Endodermal cell (in vitro differentiated cells): ENCODE measurements at places on chromosomes 4 and X.

DNA sequence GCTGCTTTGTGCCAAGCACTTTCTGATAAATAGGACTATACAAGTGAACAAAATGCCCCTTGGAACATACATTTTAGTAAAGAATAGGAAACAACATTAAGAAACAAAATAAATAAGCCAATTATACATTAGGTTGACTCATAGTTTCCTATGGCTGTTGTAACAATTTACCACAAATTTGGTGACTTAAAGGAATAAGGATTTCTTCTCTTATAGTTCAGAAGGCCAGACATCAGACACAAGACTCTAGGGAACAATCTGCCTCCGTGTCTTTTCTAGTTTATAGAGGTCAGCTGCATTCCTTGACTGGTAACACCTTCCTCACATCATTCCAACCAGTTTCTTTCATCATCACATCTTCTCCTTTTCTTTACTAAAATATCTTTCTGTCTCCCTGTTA is 235.9 kb upstream of the PCDH18 start:
- DNase-seq = no peak

DNA sequence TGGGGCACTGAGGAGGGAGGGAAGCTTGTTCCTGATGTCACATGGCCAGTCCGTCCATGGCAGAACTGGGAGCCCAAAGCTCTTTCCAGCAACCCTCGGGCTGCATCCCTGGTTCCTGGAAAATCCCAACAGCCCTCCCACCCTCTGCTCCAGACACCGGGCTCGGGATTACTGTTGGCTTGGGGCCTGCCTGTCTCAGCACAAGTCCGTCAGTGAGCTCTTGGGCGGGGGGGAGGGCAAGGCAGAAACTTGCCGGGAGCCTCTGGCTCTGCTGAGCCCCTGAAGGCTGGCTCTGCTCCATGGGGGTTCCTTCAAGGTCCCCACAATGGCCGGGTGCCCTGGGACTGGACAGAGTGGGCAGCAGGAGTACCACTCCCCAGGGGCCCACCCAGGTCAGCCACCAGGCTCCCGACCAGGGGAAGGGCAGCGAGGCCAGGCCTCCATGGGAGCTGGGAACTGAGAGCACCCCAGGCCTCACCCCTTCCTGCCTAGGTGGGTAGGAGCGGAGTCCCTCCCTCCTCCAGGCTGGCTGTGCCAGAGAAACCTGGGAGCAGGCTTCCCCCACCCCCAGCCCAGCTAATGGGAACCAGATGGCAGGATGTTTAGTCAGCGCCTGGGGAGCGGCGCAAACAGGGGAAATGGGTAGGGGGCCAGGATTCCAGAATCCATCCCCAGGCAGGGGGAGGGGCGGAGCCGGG is 6.4 kb upstream of the HAUS7 start:
- no peak for DNase-seq

GRCh38 chr4:149752729-149753128 is 62.9 kb downstream of the IQCM start:
- no peak for DNase-seq

- no peak for DNase-seq
Measured at GRCh38 chr4:22668301-22668700, 24.4 kb upstream of the GBA3 start.

DNA sequence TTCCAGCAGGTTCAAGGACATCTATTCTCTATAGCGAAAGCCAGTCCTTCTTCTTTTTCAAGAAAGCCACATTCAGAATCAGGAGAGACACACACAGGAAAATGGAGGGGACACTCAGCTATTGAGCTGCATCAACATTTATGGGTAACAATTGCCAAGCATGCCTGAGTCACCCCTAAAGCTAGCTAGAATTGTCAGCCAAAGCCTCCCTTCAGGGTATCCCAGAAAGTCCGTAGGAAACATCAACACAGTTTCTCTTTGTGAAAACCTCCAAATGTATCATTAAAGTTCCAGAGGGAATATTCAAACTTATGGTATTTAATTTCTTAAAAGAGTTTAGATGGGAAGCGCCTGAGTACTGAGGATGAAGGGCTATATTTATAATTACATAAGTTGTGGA is 331.1 kb upstream of the SLC7A11 start:
- no peak for DNase-seq

DNA sequence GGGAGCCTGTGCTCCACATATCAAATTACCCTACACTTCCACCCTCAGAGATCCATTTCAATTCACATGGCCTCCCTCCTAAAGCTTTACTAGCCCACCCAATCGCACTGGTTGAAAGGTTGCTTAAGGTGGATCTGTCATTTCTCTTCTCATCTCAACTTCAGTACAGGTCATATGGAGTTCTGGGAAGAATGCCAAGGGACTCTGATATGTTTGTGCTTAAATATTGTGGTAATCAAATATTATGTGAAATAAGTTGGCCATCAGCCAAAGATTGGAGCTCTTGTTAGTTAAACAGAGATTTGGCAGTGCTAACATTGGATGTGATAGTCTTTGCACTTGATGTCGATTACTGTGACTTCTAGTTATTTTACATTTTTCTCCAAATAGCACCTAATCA is 20.5 kb downstream of the SEPTIN6 start:
- DNase-seq = no peak

DNA sequence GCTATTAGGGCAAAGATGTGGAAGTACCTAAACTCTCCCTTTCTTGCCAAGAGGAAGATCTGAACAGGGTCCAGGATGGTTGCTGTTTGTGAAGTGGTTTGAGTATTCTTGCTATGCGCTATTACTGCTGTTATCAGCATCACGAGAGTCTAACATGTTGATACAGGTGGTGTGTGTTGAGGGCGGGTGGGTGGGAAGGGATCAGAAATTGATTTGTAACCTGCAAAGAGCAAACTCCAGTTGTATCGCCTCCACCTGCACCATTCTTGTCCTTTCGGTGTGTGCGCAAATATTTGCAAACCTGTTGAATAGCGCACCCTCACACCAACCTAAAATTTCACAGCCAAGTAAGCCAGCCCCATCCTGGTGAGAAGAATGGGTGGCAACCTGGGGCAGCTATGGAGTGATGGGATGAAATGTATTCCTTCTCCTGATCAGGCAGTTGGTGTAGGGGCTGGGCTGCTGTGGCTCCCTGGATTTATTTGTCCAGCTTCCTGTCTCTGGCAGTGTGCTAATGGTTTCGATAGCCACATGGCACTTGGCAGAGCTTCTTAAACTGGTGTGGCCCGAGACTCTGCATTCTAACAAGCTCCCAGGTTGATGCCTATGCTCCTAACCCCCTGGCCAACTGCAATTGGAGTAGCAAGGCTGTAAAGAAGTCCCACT is 102.6 kb upstream of the SCML1 start:
- DNase-seq = no peak

- DNase-seq = no peak
Measured at GRCh38 chrX:92230628-92231027, 451.5 kb downstream of the PCDH11X start.

DNA sequence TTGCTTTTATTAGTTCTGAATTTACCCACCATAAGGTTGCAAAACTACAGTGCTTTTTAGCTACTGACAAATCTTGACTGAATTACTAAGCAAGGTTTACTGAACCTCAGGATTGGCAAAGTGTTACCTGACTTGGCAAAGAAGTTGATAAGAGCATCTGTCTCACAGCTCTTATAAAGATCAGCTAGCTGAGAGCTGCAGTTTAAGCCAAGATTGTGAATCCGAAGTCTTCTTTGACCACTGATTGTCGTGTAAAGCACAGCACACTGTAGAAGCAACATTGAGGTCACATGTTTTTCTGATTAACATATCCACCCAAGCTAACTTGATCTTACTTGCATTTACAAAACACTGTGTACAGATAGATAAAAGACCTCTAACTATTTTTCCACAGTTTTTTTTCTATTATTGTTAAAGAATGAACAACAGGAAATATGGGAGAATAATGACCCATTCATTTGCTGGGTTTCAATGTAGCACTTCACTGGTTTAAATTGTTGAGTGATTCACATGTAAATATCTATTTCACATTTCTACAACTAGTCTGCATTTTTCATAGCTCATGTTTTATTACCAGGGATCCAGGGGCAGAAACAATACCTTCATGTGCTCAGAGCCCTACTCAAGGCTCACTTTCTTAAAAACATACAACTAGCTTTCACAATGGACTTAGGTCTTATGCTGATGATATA is 54.0 kb downstream of the METTL14 start:
- no peak for DNase-seq

- no peak for DNase-seq
Measured at GRCh38 chrX:12722314-12722713, 68.9 kb upstream of the PRPS2 start.

GRCh38 chr4:87489678-87490077 is 39.5 kb downstream of the SPARCL1 start:
- DNase-seq = no peak

- DNase-seq = no peak
Measured at GRCh38 chr4:113636877-113637276, 124.7 kb downstream of the CAMK2D start.

GRCh38 chrX:49120091-49120490 is 3.4 kb downstream of the GPKOW start:
- no peak for DNase-seq

GRCh38 chrX:154775419-154776349 is 13.0 kb downstream of the DKC1 start:
- DNase-seq = no peak

GRCh38 chr4:66130042-66130441 is 459.8 kb upstream of the EPHA5 start:
- no peak for DNase-seq

GRCh38 chr4:163598489-163598888 is 104.0 kb downstream of the TMA16 start:
- DNase-seq = no peak

DNA sequence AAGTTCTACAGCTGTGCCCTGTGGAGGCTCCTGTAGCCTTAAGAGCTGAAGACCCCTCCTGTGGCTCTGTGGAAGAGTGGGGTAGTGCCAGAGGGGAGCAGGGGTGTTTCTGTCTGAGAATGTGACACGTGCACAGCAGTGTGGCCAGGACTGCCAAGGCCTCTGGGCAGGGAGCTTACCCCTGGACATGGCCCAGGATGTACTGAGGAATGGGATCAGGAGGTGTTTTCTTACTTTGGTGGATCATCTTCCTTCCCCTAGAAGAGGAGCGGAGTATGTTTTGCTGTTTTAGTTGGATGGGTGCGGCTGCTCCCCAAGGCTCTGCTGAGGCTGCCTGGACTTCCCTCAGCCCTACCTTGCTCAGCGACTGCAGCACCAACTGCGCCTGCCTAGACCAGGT is 342.6 kb downstream of the ARHGAP10 start:
- DNase-seq = no peak

- DNase-seq = no peak
Measured at GRCh38 chrX:34884817-34885216, 57.8 kb upstream of the FAM47B start.

- DNase-seq = no peak
Measured at GRCh38 chr4:78742300-78742699, 33.9 kb upstream of the BMP2K start.

- DNase-seq = no peak
Measured at GRCh38 chrX:13685126-13685763, 3.7 kb upstream of the RAB9A start.

DNA sequence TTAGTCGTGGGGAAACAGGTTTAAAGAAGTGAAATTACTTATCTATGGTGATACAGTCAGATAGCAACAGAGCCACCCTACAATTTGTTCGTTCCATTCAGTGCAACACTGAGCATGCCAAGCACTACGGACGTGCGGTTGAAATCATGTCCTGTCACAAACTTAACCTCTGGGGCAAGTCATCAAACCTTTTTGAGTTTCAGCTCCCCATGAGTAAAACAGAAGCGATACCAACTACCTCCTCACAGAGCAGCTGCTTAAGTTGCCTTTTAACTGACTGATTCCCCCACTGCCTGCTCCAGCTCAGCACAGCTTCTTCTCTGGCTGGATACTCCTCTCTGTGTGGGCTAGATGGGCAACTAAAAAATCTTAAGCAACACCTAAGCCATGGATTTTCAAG is 36.0 kb downstream of the LHFPL1 start:
- no peak for DNase-seq

DNA sequence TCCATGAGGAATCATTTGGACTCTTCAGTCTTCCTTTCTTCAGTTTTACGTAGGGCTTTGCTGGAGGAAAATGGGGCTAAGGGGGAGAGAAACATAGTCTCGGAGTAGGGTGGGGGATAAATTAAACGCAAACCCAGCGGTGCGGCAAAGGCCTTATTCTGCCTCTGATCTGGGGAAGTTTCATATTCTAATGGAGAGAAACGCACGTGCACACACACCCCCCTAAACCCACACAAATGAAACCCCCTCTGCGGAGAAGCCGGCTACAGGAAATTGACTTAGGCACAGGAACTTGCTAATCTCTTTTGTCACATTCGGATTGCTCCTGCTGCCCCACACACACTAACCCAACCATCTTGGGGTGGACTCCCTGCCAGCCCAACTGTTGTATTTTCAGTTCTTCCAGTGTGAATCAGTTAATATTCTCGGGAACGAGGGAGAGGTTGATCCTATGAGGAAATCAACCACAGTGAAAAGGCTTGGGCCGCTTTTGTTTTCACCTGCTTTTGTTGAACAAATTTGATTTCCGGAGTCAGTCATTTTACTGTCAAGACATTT is at the start of gene RHOH:
Gene RHOH (plus strand): TSS at position 308 of the 558 bp plus-strand sequence. CDS start 46,356 bp downstream, outside the sequence.
- DNase-seq = peak; percentile 61

GRCh38 chr4:94365304-94365703 is 22.7 kb upstream of the HPGDS start:
- no peak for DNase-seq

GRCh38 chrX:103666202-103667107 is 20.0 kb downstream of the MORF4L2 start:
- DNase-seq = no peak

- no peak for DNase-seq
Measured at GRCh38 chrX:65093658-65094057, 117.4 kb upstream of the ZC4H2 start.

- peak; percentile 49 for DNase-seq
Measured at GRCh38 chrX:36961590-36961989, 46.6 kb upstream of the FAM47C start.

- no peak for DNase-seq
Measured at GRCh38 chr4:22900876-22901275, 208.1 kb downstream of the GBA3 start.

DNA sequence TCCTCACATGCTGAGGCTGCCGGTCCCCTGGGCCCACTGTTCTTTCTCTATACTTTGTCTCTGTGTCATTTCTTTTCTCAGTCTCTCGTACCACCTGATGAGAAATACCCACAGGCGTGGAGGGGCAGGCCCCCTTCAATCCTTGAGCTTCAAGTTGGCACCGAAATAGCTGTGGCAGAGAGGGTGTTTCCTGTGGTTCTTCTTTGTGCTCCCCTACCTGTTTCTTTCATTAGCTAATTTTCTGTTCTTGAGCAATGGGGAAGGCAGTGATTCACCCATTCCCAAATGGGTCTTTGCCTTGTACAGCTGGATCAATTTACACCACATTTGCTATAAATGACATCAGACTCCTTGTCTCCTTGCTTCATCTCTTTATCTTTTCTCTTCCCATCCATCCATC is 2.1 kb upstream of the CYSLTR1 start:
- no peak for DNase-seq

GRCh38 chr4:7698584-7698983 is 241.1 kb downstream of the AFAP1 start:
- peak; percentile 68 for DNase-seq

- DNase-seq = no peak
Measured at GRCh38 chr4:55249476-55249875, 96.6 kb upstream of the SRD5A3 start.

- DNase-seq = no peak
Measured at GRCh38 chr4:82515705-82516104, 46.1 kb downstream of the TMEM150C start.
